ENCODE measurements at places on chromosomes 4 and X.

DNA sequence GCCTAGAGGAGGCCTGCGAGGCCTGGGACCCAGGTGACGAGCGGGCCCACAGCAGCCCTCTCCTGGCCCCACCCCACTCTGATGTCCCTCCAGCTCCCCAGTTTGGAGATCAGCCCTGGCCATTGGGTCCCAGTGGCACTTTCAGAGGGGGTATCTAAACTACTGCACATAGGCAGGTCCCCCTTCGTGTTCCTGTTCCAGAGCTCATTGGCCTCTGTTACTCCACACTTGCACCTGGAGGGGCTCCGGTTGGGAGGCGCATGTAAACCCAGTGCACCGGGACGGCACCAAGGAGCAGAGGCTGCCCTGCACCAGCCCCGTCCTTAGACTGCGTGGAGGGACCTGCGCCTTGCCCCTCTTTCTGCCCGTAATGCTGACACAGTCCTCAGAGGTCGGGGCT lies 34.3 kb downstream of the TRMT44 start:
- no peak for DNase-seq

DNA sequence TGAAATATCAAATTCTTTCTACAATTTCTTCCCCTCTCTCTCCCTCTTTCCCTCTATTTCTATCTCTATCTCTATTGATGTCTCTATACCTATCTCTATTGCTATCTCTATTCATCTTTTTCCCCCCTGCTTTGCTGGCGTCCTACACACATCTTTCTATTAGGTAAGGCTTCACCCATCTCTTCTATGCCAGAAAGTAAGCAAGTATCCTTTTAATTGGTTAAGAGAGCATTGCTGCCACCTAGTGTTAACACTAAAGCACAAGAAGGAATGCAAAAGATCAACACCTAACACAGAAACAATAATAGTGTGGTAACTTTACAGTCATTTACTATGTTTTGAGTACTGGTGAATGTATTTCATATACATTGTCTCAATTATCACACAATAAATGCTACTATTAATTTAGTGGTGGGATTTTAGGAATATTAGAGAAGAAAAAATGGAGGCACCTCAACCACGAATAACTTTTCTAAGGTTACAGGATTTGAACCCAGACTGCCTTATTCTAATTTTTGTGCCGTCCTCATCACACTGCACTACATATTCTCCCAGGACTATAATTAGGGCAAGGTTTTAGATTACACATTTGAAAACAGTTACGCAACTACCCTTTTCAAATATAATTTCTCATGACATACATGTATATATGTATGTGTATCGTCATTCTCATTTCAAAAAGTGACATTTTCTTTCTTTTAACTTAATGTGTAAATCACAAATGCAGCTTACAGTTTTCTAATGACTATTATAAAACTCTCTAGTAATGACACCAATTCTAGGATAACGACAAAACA lies 3.7 kb upstream of the C4orf36 start:
- DNase-seq, result peak; percentile 21

DNA sequence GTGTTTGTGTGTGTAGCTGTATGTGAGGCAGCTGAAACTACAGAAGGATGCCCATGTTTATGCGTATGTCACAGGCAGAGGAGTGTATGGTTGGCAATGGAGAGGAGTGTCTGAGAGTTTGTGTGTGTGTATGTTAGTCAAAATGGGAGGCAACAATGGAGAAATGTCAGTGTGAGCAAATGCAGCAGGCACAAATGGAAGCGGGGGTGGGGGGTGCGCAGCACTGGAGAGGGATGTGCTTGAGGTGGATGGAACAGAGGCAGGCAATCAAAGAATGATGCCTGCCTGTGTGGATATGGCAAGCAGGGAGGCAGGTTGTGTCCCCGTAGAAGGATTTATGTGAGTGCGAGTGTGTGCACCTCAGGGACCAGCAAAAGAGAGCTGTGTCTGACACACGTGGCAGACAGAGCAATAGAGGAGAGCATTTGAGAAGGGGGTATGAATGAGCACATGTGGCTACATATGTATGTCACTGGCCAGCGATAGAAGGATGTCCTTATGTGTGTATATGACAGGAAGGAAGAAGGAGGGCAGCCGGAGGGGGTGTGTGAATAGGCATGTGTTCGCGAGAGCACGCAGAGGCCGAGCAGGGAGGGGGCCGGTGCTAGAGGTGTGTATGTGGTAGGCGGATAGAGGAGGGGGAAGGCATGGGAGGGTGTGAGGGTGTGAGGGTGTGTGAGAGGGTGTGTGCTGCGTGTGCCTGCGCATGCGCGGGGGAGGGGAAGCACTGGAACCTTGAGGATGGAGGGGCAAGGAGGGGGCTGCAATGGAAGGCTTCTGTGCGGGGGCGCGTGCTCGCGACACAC lies 1.1 kb downstream of the PJA1 start:
- DNase-seq, result peak; percentile 14

DNA sequence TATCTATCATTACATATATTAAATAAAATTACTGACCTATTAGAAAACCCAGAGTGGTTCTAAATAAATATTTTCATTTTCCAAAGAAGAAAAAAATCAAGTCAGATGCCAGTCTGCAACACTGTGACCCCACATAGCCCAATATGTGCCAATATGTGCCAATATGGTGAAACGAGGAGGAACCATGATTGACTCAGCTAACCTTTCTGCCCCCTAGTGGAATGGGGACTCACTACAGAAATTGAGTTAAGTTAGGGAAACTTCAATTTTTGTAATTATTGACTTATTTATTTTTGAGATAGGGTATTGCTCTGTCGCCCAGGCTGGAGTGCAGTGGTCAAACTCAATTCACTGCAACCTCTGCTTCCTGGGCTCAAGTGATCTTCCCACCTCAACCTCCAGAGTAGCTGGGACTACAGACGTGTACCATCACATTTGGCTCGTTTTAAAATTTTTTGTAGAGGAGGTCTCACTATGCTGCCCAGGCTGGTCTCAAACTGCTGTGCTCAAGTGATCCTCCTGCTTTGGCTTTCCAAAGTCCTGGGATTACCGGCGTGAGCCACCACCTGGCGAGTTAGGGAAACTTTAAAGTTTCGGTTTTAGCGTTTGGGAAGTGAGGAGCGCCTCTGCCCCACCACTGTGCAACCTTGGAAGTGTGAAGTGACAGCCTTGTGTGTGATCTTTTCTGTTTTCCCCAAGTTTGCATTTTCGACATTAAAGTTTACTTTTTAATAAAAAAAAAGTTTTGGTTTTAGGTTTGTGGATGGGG lies 116.8 kb upstream of the SHISA3 start:
- DNase-seq, result no peak

GRCh38 chrX:144566592-144566991 lies 680.7 kb upstream of the SPANXN1 start:
- DNase-seq, result no peak

- DNase-seq, result no peak
These were observed 70.1 kb downstream of the NAA11 start for GRCh38 chr4:79255793-79256192.

DNA sequence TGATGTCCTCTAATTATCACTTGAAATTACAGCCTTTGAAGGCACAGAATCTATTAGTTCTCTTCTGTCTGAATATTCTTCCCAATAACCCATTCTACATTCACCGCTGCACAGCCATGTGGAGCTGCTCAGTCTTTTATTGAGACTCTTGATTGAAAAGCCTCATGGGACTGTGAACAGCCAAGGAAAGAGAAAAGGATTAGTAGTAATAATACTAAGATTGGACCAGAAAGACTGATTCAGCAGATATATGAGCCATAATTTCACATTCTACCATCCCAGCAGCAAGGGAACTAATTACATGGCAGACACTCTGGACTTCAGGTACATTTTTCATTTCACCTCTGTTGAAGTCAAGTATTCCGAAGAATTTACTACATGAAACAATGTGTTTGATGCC lies 2471.7 kb downstream of the ARAP2 start:
- DNase-seq, result no peak

GRCh38 chr4:5839751-5840674 lies 52.9 kb downstream of the CRMP1 start:
- DNase-seq, result no peak

GRCh38 chr4:185695743-185696142 lies 116.3 kb downstream of the SORBS2 start:
- no peak for DNase-seq

DNA sequence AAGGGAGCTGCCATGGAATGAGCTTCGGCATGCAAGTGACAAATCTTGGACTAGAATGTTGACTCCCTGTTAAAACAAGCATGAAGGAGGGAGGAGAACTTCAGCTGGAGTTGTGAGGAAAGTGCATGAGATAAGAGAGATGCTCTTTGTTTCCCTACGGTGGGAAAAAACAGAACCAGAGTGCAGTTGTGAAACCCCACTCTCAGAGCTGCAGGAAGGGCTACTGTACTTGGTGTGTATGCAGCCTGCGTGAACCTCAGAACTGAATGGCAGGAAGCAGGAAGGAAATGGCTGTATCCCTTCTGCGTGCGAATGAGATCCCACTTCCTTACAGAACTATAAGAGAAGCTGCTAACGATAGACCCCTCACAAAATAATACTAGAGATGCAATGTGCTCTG lies 57.2 kb downstream of the EGF start:
- no peak for DNase-seq

GRCh38 chrX:46433892-46434291 lies 111.3 kb downstream of the ZNF674 start:
- no peak for DNase-seq

DNA sequence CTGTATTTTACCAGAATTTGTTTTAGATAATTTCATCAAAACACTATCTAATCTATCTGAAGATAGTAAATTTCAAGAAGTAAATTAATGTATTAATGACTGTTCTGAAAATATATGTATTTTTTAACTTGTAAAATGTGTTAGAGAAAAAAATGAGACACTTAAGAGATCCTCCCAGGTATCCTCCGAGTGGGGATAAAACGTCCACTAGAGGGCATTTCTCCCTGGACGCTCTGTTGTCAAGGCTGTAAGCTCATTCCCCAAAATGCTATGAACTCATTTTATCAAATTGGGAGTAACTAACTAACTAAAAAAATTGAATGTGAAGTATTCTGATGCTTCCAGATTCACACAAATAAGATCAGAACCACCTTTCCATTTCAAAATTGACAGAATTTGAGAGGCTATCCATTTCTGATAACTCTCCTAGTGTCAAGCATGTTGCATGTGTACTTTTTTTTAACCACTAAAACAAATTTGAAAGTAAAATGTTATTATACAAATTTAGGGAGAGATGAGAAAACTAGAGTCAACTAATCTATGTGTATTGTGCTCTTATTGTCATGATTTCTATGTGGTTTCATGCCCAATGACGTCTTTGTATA lies 337.3 kb upstream of the HS3ST1 start:
- no peak for DNase-seq

DNA sequence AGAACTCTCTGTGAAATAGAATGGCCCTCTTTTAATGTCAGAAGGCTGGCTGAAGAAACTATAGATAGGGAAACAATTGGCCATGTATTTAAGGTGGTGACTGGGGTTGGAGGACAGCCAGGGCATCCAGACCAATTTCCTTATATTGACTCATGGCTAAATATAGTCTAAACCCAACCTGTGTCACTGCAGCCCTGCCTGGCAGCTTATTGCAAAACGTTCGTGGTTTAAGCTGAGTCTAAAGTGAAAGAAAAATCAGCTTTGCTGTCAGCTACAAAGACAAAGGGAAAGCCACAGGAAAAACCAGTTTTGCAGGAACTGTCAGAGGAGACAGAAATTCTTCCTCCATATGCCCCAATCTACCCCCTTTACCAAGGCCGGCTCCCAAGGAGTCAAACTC lies 902.8 kb upstream of the NDST4 start:
- no peak for DNase-seq

GRCh38 chrX:133527415-133527814 lies 112.1 kb upstream of the GPC4 start:
- no peak for DNase-seq

- DNase-seq, result no peak
These were observed 6.6 kb downstream of the NUDT9 start for GRCh38 chr4:87428979-87429378.

DNA sequence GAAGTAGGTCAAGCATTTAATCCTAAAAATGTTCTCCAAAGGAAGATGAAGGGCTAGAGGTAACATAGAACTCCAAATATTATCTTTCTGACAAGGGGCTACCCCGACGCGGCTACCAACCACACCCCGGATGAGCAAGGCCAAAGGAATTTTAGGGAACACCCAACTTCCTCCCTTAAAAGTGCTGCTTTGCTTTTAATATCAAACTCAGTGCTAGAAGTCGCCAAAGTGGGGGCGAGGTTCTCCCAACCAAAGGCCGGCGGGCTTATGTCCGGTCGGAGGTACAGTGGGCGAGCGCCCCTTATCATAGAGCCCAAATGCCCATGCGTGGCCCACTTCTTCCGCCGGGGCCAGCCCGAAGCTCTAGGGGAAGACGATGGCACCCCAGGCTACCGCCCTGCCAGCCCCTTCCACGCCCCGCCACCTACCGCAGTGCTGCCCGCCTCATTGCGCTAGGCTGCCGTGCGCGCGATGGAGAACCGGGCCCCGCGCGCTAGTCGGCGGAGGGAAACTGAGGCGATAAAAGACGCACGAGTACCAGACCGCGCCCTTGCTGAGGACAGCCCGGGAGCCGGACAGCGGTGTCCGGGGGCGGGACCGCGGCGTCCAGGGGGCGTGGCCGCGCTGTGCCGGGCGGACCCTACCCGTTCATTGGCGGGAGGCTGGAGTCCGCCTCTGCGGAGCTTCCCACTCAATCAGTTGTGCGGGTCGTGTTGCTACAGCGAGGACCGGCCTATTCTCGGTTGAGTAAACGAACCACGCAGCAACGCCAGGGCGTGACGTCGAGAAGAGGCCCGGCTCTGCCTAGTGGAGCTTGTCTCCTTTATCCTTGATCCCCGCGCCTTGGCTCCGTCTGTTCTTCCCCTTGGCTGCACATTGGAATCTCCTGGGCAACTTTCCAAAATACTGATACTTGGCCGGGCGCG lies at the start of gene ACOT9:
Gene ACOT9, minus strand, starts transcription at position 580 of the 926 bp plus-strand sequence. Its CDS starts 132 bp downstream, at position 448.
- DNase-seq, result no peak

- no peak for DNase-seq
These were observed 296.3 kb downstream of the GALNTL6 start for GRCh38 chr4:172109466-172109865.

DNA sequence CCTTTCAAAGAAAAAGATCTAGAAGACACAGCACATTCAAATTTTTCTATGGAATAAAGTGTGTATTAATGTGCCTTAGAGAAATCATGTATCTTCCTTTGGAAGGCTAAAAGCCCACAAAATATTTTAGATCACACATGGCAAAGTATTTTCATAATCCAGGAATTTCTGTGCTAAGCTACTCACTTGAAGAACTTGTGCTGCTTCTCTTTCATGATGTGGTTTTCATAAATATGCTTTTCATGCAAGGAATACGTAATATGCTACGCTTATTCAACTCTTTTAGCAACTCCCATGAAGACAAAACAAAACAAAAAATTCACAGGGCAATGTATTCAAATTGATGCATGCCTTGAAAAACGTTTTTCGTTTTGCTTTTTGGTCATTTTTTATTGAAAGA lies 125.6 kb downstream of the ARHGAP24 start:
- no peak for DNase-seq
